ENCODE measurements at places on chromosomes 4 and X.

DNA sequence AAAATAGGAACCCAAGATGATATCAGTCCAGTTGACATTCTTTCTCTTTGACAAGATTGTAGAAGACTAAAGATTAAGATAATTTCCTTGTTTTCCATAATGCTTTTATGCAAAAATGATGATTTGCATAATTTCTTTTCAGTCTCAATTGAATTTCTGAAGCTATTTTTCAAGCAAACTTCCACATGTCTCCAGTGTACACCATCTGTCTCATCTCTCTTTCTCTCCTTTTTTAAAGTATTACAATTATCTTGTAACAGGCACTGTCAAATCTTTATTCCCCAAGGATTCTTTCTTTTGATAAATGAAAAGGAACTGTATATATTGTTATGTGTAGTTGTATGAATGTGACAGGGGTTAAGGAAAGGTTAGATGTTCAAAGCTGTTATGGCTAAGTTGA lies 7.9 kb upstream of the SH3RF1 start:
- no peak for DNase-seq

GRCh38 chr4:8198906-8199593 lies at the start of gene SH3TC1:
SH3TC1 (plus strand) TSS chr4:8199290; CDS start chr4:8205195, 5,905 bp downstream.
- DNase-seq: no peak

DNA sequence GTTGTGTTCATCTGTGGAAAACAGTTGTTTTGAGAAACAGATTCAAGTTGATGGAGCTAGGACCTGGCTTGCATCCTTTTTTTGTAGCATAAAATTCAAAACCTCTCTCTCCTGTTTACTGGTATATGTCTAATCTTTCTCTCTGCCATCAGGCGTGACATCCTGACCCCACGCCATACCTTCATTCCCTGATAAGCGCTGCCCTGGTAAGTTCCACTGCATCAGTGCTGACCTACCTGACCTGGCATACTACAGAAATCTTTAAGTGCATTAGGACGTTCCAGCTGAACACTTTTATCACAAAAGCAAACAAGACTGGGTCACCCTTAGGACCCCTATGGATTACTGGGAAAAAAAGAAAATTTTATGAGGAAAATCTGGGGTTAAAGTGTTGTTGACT lies 230.7 kb downstream of the SHROOM3 start:
- no peak for DNase-seq

- no peak for DNase-seq
Measured at GRCh38 chrX:141341743-141342142, 99.4 kb upstream of the SPANXC start.

GRCh38 chr4:158157412-158157811 lies 15.4 kb downstream of the GASK1B start:
- no peak for DNase-seq

GRCh38 chrX:9340598-9341290 lies 124.1 kb upstream of the TBL1X start:
- no peak for DNase-seq

DNA sequence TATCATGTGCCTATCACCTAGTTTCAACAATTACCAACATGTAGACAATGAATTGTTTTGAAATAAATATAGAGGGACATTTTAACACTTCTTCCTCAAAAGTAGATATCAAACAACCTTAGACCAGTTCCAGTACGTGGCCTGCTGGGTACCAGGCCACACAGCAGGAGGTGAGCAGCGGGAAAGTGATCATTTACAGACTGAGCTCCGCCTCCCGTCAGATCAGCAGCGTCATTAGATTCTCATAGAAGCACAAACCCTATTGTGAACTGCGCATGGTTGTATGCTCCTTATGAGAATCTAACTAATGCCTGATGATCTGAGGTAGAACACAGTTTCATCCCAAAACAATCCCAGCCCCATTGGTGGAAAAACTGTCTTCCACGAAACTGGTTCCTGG lies 6.5 kb downstream of the BBS7 start:
- DNase-seq: no peak

GRCh38 chr4:14568351-14568750 lies 433.9 kb upstream of the CPEB2 start:
- no peak for DNase-seq

Data from foreskin keratinocyte (primary cell).